ENCODE measurements at places on chromosomes 4 and X. TPM values are rescaled to one million over a fixed set of nuclear protein-coding genes. Genes with fewer than 3 reads are reported as not detected.

F9 gene
- total RNA-seq = not detected

CFAP99 gene
- not detected for total RNA-seq

MSANTD1 gene
- total RNA-seq = 0.50 TPM

CT45A10 gene
- total RNA-seq = not detected

HTRA3 gene
- 2.6 TPM for total RNA-seq

RPL9 gene
- total RNA-seq = 2,253 TPM

RBM46 gene
- total RNA-seq = not detected

CASP3 gene
- total RNA-seq = 26.4 TPM

PPP4R3C gene
- not detected for total RNA-seq

DACH2 gene
- total RNA-seq = 0.51 TPM

BCORL1 gene
- total RNA-seq = 1.3 TPM

DCAF4L1 gene
- total RNA-seq = 0.17 TPM

MGST2 gene
- 4.6 TPM for total RNA-seq

ARFIP1 gene
- 42.4 TPM for total RNA-seq

PLAC1 gene
- 0.17 TPM for total RNA-seq

P2RY10 gene
- not detected for total RNA-seq

AFAP1 gene
- 34.9 TPM for total RNA-seq

XAGE2 gene
- not detected for total RNA-seq

GSX2 gene
- 0.33 TPM for total RNA-seq

BANK1 gene
- 0.26 TPM for total RNA-seq

RAI2 gene
- 1.3 TPM for total RNA-seq

INTU gene
- total RNA-seq = 9.5 TPM

C4orf36 gene
- total RNA-seq = 2.8 TPM
